ENCODE measurements at places on chromosomes 7 and 10.

DNA sequence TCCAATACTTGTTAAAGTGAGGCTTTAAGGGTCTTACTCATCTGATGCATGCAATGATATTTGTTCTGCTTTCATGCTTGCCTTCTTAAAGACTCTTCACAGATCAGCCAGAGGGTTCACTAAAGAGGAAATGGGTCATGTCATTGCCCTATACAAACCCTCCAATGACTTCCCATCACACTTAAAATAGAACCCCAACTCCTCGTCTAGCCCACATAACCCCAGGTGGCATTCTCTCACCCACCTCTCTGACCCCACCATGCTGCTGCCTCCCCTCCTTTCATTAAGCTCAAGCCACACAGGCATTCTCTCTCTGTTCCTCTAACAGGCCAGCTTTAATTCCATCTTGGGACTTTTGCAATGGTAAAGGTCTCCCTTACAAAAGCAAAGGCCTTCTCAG is 253.6 kb downstream of the GRID1 start:
- no peak for DNase-seq

DNA sequence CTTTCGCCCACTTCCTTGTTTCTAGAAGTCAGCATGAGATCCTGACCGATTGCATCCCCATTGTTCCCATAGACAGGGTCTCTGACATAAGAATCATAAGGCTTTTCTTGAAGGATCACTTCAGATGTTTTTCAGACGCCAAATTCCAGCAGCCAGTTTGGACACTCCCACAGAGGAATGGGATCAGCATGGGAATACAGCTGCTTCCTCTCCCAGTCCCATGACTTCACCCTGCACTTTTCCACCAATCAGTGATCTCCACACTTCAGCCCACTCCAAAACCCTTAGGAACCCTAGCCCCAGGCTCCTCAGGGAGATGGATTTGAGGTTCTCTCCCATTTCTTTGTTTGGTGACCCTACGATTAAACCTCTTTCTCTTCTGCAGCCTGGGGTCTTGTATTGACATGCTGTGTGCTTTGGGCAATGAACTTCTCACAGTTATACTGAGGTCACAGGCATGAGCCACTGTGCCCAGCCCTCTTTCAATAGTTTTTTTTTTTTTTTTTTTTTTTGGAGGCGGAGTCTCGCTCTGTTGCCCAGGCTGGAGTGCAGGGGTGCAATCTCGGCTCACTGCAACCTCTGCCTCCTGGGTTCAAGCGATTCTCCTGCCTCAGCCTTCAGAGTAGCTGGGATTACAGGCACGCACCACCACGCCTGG is 52.8 kb upstream of the CHST3 start:
- DNase-seq: peak; percentile 15

GRCh38 chr10:130577039-130577438 is 440.8 kb downstream of the GLRX3 start:
- DNase-seq: no peak

GRCh38 chr7:40827222-40828085 is 692.6 kb downstream of the SUGCT start:
- no peak for DNase-seq

DNA sequence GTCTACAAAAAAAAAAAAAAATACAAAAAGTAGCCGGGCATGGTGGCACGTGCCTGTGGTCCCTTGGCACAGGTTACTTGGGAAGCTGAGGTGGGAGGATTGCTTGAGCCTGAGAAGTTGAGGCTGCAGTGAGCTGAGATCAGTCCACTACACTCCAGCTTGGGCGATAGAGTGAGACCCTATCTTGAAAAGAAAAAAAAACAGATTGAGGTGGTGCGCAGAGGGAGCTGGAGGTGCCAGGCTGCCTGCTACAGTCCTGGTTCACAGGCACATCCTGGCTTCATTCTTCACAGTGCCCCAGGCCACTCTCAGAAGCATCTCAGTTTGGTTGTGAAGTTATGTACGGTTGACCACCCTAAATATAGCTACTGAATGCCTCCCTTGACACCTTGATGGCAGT is 4.8 kb downstream of the MMP21 start:
- no peak for DNase-seq

GRCh38 chr7:11969643-11970042 is 137.6 kb upstream of the THSD7A start:
- no peak for DNase-seq

DNA sequence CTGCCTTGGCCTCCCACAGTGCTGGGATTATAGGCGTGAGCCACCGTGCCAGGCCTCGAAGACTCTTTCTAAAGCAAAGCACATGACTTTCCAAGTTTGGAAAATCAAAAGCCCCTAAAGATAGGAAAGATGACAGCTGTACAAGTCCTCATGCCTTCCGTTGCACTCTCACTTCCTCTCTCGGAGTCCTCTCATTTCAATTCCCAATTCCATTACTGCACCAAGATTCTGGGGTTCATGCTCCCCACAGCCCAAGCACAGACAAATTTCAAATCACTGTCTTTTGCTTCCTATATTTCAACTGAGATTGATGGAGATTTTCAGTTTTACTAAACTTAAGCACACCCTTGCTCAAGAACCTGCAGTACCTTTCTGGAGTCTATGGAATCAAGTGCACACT is 10.9 kb upstream of the PLAU start:
- peak; percentile 46 for DNase-seq

DNA sequence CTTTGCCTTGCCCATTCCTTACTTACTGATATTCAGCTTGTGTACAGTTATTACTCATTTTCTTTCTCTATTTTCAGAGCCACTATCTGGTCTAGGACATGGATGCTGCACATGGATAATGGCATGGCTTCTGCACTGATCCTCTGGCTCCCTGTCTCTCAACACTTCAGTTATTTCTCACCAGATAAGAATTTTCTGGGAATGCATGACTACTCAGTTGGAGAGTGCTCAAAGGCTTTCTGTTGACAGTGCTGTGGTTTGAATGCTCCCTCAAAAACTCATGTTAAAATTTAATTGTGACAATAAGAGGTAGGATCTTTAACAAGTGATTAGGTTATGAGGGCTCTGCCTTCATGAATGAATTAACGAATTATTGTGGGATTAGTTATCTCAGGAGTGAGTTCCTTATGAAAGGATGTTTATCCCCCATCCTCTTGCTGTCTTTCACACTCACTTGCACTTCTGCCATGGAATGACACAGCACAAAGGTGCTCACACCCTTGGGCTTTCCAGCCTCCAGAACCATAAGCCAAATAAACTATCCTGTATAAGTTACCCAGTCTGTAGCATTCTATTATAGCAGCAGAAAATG is 16.1 kb upstream of the PIK3CG start:
- no peak for DNase-seq

GRCh38 chr10:88190123-88190522 is 326.7 kb downstream of the PTEN start:
- no peak for DNase-seq

- peak; percentile 98 for DNase-seq
These were observed 28.1 kb downstream of the ARL4A start for GRCh38 chr7:12715372-12716133.

DNA sequence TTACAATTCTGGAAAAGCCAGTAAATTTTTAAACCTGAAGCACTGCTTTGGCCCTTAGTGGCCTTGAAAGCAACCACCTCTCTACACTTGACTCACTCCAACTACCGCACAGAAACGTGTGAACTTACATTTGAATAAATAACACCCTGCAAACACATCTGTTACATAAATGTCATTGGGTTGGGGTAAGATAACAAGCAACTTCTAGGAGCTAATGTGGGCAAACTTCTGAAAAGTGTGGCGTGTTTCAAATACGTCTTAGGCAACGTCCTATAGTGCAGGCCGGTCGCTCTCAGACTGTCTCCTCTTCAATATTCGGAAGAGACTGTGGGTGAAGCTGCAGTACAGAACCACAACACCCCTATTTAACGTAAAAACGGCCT is 474 bp downstream of the ORC5 start:
- DNase-seq: peak; percentile 18

GRCh38 chr7:15687546-15688278 is 1.2 kb upstream of the MEOX2 start:
- DNase-seq: no peak

Data from inflammatory macrophage (primary cell).